Activated T-cell treated with anti-CD3 and anti-CD28 coated beads for 4 hours (primary cell): ENCODE measurements at places on chromosomes 12 and 14.

DNA sequence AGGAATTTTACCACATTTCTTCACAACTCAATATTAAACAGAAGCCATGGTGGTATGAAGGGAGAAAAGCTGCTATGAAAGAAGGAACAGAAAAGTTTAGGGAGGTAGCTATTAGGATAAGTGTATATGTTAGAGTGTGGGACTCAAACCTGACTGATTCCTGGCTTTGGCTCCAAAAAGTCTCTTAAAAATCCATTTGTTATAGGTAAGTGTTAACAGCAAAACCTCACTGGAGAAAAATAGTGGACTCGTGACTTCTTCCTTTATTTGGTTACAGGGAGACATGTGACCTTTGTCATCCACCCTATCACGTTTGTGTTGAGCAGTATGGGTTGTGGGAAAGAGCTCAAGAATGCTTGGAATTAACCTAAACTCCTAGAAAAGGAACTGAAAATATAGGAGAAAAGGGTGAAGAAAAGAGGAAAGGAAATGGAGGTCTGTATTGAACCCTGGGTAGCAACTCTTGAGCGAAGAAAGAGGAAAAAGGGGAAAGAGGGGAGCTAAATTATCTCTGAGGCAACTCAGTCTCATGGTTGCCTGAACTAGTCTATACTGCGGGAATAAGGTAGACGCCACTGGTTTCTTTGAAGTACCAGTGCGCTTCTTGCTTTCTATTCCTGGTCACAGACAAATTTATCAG lies 3.6 kb upstream of the EID3 start:
- DNase-seq = no peak

DNA sequence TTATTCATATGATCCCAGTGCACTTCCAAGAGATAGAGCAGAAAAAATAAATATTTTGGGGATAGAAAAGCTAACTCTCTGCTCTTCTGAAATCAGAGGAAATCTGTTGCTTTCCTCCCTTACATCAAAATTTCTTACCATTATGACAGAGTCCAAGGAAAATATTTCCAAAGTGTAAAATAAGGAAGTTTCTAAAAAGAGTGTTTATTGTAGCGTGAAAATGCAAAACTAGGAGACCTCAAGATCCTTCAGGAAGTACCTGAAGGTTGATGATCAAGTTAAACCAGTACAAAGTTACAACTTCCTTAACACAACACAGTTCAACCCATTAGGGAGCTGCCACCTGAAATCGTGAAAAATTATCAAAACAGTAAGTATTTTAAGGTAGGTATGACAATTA lies at the start of gene OR6C2:
OR6C2 (plus strand) TSS at position 301 of the 400 bp plus-strand sequence. CDS start 8,138 bp downstream, outside the sequence.
- no peak for DNase-seq

- DNase-seq = no peak
These were observed 8.9 kb upstream of the SAV1 start for GRCh38 chr14:50676814-50677516.

DNA sequence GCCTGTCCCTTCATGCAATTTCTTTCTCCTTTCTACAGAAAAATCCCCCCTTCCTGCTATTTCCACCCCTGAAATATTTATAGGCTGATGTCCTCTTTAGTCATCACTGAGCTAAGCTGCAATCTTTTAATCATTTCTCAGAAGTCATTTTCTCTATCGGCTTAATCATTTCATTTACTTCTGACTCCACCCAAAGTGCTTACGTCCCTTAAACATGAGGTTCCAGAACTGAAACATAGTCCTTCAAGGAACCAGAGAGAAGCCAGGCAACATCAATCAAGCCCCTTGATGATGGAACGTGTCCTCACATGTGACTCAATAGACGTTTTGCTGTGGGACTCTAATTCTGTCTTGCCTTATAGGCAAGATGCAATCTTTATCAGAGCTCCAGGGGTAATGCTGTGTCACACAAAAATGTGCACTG lies 148.7 kb upstream of the KRR1 start:
- no peak for DNase-seq

GRCh38 chr12:58067610-58068387 lies 126.4 kb downstream of the ATP23 start:
- DNase-seq = no peak

DNA sequence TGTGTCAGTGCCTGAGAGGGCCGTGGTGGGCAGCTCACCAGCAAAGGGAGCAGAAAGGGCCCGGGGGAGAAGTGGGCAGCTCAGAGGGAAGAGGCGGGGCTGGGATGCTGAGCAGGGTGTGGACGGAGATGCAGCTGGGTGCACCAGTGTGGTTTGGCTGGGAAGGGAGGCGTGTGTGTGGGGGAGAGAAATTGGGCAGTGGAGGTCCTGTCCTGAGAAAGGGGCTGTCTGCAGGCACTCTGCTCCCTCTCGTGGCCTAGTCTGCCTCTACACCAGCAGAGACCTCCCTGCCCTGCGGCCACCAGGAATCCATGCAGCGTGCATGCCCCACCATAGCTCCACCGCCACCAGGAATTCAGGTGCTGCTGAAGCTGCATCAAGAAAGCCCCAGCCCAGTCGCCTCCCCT lies 6.4 kb downstream of the TMEM121 start:
- no peak for DNase-seq

GRCh38 chr14:90381999-90382451 lies 14.8 kb upstream of the CALM1 start:
- DNase-seq = no peak

DNA sequence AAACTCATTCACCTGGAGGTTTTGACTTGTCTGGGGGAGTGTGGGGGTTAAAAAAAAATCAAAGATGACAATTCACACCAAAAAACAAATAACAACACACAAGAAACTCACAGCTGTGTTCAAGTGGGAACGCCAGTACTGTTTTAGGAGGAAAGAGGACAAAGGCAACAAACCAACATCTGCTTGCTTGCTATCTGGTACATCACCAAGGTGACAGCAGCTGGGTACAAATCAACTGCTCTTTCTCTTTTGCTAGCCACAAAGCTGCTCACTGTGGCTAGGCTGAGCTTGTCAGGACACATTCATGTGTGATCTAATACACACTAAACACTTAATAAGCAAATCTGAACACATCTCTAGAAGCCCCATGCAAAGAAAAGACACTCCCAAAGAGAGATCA lies 128.0 kb upstream of the RAP1B start:
- DNase-seq = no peak

DNA sequence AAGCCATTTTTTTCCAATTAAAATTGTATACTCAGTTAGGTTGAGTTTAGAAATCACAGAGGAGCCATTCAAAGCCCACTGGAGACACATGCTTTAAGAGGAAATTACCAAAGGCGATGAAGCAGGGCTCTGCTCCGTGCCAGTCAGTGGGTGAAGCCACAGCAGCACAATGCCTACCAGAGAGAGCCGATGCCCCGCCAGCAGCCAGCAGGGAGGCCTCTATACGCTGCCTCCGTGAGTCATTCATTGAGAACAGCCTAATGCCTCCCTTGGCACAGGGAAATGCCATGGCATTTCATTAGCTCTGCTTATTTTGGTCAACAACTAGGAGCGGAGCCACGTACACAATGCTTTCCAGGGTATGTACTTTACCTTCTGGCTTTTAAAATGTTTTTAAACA lies 197.8 kb upstream of the FRMD6 start:
- DNase-seq = no peak

DNA sequence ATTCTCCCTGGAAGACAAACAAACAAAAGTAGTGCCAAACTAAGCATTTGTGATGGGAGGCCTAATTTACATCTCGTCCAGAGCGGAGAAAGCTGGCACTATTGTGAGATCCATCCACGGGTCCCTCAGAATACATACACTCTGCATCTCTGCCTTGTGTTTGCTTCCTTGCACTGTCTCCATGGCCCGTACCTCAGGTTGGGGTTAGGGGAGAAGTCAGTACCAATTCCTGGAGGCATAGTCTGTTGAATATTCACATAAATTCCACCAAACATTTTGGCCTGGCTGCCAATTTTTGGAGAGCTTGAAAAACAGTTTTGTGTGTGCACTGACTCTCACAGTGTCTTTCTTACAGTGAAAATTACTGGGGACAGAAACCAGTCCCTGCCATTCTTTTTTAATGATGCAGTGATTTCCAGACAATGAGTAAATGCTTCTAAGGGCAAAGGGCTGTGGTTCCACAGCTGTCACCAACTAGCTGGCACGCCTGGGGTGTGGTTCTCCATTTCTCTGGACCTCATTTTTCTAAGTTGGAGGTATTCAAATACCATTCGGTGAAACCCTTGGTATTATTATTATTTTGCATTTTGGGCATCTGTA lies 119.7 kb upstream of the HIF1A start:
- no peak for DNase-seq

- DNase-seq = no peak
These were observed 74.0 kb downstream of the SPTSSA start for GRCh38 chr14:34387974-34388516.
